ENCODE measurements at places on chromosomes 16 and 17.

- no peak for DNase-seq
Measured at GRCh38 chr16:175011-175949, 1.2 kb upstream of the HBA1 start.

DNA sequence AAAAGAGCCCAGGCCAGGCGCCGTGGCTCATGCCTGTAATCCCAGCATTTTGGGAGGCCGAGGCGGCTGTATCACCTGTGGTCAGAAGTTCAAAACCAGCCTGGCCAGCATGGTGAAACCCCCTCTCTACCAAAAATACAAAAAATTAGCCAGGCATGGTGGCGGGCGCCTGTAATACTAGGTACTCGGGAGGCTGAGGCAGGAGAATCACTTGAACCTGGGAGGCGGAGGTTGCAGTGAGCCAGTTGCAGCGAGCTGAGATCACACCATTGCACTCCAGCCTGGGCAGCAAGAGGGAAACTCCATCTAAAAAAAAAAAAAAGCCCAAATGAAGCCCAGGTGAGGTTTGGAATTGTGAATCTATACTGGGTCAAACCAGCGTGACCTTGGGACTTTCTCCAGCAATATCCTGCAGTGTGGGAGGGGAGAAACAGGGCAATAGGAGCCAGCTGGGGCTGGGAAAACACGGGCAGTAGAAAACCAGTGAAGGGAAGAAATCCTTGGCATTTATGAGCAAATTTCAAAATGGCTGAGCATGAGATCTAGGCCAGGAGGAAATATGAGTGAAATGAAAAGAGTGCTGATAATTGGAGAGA lies 8.2 kb upstream of the DHX8 start:
- no peak for DNase-seq

GRCh38 chr17:82802075-82802780 lies 37.6 kb downstream of the ZNF750 start:
- no peak for DNase-seq

DNA sequence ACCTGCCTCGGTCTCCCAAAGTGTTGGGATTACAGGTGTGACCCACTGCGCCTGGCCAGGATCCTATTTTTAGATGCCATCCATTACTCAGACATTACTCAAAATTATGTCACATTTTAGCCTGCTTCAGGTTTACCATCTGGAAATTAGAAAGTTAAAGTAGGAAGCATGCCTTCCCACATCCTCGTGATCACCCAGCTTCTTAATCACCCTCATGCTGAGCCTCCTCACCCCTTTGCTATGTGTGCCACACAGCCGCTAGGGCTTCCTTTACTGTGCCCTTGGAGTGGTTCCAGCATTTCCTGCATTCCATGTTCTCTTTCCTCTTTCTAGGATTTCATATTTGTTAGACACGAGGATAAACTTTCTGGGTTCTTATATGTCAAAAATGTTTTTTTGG lies 9.3 kb downstream of the ADORA2B start:
- peak; percentile 49 for DNase-seq

DNA sequence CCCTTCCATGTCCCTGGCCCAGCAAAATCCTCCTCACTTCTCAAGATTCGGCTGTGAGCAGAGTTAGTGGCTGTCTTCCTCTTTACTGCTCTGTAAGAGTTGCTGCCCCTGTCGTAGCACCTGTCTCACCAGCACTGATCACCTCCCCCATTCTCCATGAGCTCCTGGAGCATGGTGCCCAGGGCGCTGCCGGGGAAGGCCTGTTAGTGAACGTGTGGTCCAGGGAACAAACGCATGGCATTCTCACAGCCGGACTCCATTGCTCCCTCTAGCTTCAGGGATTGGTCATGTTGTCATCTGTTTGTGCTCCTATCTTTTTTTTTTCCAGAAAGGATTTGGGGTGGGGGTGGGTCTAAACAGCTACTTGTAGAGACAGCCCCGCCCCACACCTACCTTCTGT lies 141.2 kb downstream of the CMIP start:
- no peak for DNase-seq

- no peak for DNase-seq
Measured at GRCh38 chr16:4290236-4290830, 17.5 kb upstream of the TFAP4 start.

DNA sequence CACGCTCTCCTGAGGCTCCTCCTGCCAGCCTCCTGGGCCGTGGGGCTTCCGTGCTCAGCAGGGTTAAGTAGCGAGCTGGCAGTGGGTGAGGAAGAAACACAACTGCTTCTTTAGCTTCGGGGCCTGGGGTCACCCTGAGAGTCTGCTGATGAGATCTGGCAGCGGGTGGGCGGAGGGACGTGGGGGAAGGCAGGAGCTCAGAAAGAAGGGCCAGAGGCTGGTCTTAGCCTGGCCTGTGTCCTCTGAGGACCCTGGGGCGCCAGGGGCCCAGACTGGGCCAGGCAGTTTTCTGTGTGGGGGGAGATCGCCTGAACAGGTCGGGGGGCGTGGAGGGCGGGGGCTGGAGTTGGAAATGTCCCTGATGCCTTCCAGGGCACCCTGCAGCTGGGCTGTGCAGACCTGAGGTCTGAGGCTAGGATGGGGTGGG lies 97.8 kb upstream of the GSE1 start:
- DNase-seq, result no peak

DNA sequence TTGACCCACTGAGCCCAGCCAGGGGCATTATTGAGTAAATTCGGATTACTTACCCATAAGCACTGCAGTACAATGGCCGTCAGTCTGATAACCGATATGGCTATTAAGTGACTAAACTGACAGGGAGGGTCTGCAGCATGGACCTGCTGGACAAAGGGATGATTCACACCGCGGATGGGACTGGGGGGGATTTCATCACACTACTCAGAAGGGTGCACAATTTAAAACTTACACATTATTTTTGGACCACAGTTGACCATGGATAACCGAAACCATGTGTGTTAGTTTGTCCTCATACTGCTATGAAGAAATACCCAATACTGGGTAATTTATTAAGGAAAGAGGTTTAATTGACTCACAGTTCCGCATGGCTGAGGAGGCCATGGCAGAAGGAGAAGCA lies 106.5 kb downstream of the ABCC6 start:
- no peak for DNase-seq

DNA sequence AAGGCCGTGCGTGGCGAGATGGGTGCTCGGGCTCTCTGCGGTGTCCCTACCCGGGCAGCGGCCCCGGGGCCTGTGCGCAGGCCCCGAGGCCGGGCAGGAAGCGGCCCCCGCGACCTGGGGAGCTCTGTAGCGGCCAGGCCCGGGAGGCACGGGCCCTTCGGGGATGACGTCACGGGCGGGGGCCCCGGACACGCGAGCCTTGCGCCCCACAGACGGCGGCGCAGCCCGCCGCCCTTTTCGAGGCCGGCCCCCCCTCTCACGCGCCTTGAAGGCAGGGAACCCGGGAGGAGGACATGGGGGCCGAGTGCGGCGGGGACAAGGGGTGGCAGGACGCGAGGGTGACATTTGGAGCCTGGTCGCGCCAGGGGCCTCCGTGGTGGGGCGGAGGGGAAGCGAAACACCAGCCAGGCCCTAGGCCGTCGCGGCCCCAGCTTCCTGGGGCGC lies 1.1 kb downstream of the RAI1 start:
- no peak for DNase-seq

- no peak for DNase-seq
Measured at GRCh38 chr17:78607038-78607437, 29.8 kb upstream of the DNAH17 start.

DNA sequence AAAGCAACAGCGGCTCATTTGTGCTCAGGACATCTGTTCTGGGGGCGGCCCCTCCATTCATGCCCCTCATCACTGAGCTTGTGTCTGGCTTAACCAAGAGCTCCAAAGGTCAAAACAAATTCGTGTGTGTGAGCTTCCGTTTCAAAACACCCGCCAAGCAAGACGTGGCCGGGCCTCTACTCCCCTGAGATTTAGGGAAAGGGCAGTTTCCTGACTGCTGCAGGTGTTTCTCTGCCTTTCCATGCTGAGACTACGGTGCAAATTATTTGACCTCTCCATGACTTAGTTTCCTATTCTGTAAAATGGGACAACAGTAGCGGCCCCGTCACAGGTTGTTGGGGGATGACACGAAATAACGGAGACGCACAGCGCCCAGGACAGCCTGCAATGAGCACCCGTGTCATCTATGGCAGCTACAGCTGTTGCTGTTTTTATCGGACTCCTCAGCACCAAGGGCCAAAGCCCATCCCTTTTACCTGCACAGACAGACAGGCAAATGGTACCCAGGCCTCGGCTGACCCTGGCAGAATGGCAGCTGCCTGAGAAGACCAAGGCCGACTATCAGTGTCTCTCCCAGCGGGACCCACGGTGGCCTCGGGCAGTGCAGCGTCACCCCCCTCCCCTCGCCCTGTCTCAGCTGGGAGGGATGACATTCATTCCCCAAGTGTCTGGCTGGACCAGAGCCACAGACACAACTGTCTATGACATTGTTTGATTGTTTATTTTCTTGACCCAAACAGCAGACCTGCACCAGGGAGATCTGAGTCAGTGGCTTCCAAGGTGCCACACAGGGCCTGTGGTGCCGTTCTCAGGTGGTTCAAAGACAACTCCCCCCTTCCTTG lies 50.7 kb upstream of the DOC2B start:
- no peak for DNase-seq

DNA sequence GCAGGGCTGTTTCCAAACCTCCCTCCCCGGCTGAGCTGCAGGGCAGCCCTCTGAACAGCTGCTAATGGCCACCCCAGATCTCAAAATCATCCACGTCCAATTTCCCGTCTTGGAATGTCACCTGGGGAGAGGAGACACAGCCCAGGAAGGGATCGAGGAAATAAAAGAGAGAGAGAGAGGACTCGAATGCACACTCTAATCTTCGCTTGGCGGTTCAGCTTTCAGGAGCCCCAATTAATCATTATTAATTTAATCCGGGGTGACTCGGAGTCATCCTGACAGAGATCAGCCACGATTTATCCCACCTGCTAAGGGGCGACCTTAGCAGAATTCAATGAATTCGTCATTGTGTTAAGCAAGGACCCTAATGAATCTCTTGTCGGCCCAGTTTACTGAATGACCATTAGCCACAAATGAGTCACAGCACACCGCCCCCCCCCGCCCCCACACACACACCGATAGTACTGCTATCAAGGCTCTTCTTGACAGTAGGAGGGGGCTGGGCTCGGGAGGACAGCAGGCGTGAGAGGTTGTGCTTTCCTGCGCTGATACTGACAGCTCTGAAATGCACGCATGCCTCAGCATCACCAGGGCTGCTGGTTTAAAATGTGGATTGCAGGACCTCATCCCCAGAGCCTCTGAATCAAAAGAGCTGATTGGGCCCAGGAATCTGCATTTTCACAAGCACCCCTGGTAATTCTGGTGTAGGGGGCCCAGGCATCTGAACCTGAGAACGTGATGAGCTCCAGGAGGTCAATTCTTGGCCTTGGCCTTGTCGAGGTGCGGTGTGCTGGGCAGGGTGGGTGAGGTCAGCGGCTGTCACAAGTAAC lies 190.0 kb upstream of the CIBAR2 start:
- no peak for DNase-seq

DNA sequence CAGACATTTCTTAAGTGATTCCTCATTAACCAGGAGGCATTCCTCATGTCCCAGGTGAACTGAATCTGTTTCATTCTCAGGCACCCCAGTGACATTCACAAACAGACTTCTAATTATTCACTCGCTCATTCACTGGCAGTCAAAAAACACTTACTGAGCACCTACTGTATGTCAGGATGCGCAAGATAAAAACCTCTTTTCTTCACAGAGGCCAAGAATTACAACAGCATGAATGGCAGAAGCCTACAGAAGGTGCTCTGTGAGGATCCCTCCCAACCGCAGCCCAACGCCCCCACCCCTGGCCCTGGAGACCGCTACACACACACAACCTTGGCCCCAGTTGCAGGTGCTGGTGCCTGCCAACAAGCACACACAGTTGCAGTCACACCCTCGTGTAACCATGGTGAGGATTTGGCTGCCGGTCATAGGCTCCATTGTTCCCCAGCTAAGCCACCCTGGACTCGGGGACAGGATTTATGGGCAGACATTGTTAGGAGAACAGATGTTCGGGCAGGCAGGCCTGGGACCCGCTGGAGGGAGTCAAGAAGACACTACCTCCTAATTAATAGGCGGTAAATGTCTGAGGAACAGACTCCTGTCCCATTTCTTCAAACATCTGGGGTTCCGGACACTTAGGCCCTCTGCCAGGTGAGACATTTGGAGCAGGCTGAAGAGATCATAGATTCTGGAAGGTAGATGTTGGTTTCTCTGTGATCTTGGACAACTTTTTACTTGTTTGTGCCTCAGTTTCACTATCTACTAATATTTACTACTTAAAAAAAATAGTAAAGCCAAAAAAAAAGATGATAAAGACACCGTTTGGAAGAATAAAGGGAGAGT lies 43.2 kb downstream of the CUEDC1 start:
- no peak for DNase-seq

Measured in fibroblast of skin of left quadriceps (primary cell).